ENCODE measurements at places on chromosomes 7 and 10. TPM values are rescaled to one million over a fixed set of nuclear protein-coding genes. Genes with fewer than 3 reads are reported as not detected.

Gene C7orf57
- 0.52 TPM for total RNA-seq

Gene ZNF239
- 16.4 TPM for total RNA-seq

Gene FOXI2
- not detected for total RNA-seq

Gene LIPN
- not detected for total RNA-seq

Gene CLCN1
- total RNA-seq: not detected

Gene RPEL1
- not detected for total RNA-seq

Gene CRYGN
- total RNA-seq: not detected

Gene VSTM4
- total RNA-seq: not detected

Gene MET
- total RNA-seq: 129 TPM

Gene PON1
- not detected for total RNA-seq

Gene TMEM176B
- total RNA-seq: not detected

Gene AKR1C1
- 4.3 TPM for total RNA-seq

Gene ARHGEF35
- 0.93 TPM for total RNA-seq

Gene RTKN2
- 1.6 TPM for total RNA-seq

Gene PLXNA4
- total RNA-seq: not detected

Gene STOX1
- total RNA-seq: not detected

Gene SMKR1
- total RNA-seq: 17.1 TPM

Data from MCF 10A (cell line).